ENCODE measurements at places on chromosomes 2 and 18. TPM values are rescaled to one million over a fixed set of nuclear protein-coding genes. Genes with fewer than 3 reads are reported as not detected.

DNA sequence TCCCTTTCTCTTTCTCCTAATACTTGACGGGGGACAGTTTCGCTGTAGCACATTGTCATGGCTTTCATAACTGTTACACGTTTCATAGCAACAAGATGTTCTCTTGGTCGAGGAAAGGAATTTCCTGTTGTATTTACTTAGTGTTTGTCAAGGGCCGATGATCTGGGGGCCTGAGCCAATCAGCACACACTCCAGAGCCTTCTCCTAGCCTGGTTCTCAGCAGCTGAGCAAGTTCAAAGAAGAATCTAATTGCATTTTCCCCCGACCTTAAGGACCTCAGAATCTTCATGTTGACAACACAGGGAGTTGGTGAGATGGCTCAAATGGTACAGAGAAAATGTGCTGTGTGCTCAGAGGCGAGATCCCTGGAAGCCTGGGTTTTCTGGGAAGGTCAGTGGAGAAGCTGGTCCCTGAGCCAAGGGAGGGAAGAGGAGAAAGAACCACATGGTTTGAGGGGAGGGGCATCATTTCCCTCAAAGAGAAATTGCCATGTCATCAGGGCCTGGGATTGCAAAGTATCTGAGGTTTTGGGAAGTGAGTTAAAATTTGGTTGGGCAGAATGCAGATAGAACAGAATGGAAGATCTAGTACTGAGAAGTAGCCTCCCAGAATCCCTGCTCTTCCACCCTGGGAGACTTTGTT is 76.9 kb upstream of the AGAP1 start:
- H3K36me3 ChIP-seq, result no peaks in the 10 kb centered on the region
- DNase-seq, result no peak
- no peaks in the 10 kb centered on the region for H3K27me3 ChIP-seq
- no peak overlapping the region for H3K4me3 ChIP-seq

THUMPD2 gene
- 5.1 TPM for polyA plus RNA-seq

IL36A gene
- not detected for polyA plus RNA-seq

TMBIM1 gene
- polyA plus RNA-seq, result 139 TPM

DNA sequence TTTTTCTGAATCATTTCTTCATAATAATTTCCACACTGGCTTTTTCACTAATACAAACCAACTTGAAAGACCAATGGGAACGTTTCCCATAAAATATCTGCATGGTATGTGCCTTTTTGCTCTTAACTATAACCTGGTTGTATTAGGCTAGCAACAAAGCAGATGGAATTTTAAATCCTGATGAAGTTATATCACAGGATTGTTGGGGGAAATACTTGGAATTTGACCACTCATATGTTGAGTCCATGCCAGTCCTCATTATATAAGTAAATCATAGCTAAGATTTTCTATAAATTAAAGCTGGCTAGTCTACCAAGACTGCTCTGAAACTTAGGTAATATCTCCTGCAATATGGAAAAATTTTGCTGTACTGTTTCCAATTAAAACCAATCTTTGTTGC is 99.5 kb downstream of the TANC1 start:
- H3K27me3 ChIP-seq, result no peaks in the 10 kb centered on the region
- no peak overlapping the region for H3K4me3 ChIP-seq
- DNase-seq, result no peak
- H3K27ac ChIP-seq, result no peak overlapping the region
- H3K4me1 ChIP-seq, result peaks cover 28% of the 10 kb centered on the region
- no peaks in the 10 kb centered on the region for H3K36me3 ChIP-seq

SERPINB13 gene
- not detected for polyA plus RNA-seq

TGFBRAP1 gene
- 3.4 TPM for polyA plus RNA-seq

SPC25 gene
- not detected for polyA plus RNA-seq

RBBP8 gene
- 7.8 TPM for polyA plus RNA-seq

- H3K27ac ChIP-seq, result peak overlapping the region; percentile 40
- no peak overlapping the region for H3K4me3 ChIP-seq
- H3K4me1 ChIP-seq, result peaks cover 77% of the 10 kb centered on the region
- peak; percentile 7 for DNase-seq
These were observed 78.6 kb downstream of the HAUS1 start for GRCh38 chr18:46182633-46183358.

RTP5 gene
- not detected for polyA plus RNA-seq

SLC4A3 gene
- 197 TPM for polyA plus RNA-seq

DNA sequence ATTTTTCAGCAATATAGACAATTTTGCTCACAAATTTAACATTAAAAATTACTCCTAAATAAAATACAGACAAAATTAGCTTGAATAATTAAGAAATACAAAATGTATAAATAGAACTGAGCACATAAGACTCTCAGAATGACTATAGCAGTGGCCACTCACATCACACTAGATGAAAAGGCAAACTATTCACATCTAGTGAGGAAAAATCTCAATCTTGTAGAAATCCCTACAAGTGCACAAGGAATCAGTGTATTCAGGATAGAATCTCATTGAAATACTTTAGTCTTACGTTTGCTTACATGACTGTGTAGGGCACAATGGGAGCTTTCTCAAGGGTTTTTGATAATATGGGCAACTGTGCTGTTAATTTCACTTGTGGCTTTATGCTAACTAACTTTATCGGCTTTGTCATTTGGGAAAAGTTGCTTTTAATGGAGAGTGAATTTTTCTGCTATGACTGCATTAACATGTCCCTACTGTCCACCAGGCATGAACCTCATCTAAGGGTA is 678.9 kb upstream of the LRRTM4 start:
- no peak overlapping the region for H3K27ac ChIP-seq
- no peaks in the 10 kb centered on the region for H3K4me1 ChIP-seq
- no peaks in the 10 kb centered on the region for H3K36me3 ChIP-seq
- DNase-seq, result no peak
- no peaks in the 10 kb centered on the region for H3K27me3 ChIP-seq
- H3K4me3 ChIP-seq, result no peak overlapping the region

DNA sequence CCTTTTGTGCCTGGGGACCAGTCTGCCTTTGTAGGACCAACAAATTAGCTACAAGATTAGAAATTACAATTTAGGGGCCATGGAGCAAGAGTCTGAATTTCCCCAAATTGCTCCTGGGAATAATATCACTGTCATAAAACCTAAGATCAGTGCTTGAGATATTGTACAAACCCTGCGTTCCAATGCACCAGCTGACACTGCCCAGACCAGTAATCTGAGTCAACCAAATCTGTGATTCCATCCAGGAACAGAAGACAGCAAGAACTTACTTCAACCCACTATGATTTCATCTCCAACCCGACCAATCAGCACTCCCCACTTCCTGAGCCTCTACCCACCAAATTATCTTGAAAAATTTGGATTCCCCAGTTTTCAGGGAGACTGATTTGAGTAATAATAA is 1305.0 kb upstream of the NRXN1 start:
- H3K27ac ChIP-seq, result no peak overlapping the region
- no peak overlapping the region for H3K4me3 ChIP-seq
- no peaks in the 10 kb centered on the region for H3K27me3 ChIP-seq
- H3K36me3 ChIP-seq, result no peaks in the 10 kb centered on the region
- no peaks in the 10 kb centered on the region for H3K4me1 ChIP-seq
- DNase-seq, result no peak

BMP10 gene
- 0.03 TPM for polyA plus RNA-seq

- H3K27me3 ChIP-seq, result no peaks in the 10 kb centered on the region
- no peak for DNase-seq
These were observed 46.3 kb upstream of the VIT start for GRCh38 chr2:36650031-36650829.

DNA sequence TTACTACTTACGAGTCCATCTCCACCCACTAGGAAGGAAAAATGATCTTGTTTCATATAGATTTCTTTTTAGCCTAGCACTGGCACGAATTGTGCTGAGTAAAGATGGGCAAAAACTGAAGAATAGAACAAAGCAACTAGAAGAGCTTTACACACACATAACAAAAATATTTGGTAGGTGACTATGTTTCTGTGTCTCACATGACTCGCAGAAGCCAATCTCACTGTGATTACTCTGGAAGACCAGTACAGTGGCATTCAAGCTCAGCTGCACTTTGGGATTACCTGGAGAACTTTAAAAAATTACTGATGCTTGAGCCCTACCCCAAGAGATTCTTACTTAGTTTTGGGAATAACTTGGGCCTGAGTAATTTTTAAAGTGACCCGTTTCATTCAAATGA is 378.7 kb downstream of the METTL4 start:
- H3K36me3 ChIP-seq, result no peaks in the 10 kb centered on the region
- no peak overlapping the region for H3K27ac ChIP-seq
- DNase-seq, result no peak
- H3K27me3 ChIP-seq, result no peaks in the 10 kb centered on the region
- H3K4me3 ChIP-seq, result no peak overlapping the region

DNA sequence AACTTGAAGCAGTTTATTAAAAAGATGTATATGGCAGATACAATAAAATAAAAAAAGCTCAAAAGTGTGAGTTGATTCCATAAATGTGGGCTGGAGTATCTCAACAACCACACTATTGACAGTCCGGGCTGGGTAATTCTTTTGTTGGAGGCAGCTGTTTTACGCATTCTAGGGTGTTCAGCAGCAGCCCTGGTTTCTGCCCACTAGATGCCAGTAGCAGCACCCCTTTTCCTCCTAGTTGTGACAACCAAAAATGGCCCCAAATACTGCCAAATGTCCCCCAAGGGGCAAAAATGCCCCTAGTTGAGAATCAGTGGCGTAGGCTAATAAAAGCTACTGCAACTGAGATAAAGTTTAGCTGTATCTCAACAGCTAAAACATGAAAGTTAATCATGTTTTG is 44.8 kb downstream of the CHMP3 start:
- no peaks in the 10 kb centered on the region for H3K36me3 ChIP-seq
- H3K27ac ChIP-seq, result no peak overlapping the region
- H3K4me1 ChIP-seq, result no peaks in the 10 kb centered on the region
- peak; percentile 36 for DNase-seq
- no peak overlapping the region for H3K4me3 ChIP-seq

- no peaks in the 10 kb centered on the region for H3K36me3 ChIP-seq
- H3K4me1 ChIP-seq, result peaks cover 74% of the 10 kb centered on the region
- no peaks in the 10 kb centered on the region for H3K27me3 ChIP-seq
- H3K27ac ChIP-seq, result peak overlapping the region; percentile 93
- H3K4me3 ChIP-seq, result peak overlapping the region; percentile 59
- DNase-seq, result no peak
These were observed 2.0 kb downstream of the KCMF1 start for GRCh38 chr2:84972932-84973331.

GRCh38 chr2:162072181-162072702 is 1.8 kb downstream of the DPP4 start:
- H3K4me3 ChIP-seq, result no peak overlapping the region
- H3K36me3 ChIP-seq, result no peaks in the 10 kb centered on the region
- DNase-seq, result no peak

GYPC gene
- 146 TPM for polyA plus RNA-seq

DNA sequence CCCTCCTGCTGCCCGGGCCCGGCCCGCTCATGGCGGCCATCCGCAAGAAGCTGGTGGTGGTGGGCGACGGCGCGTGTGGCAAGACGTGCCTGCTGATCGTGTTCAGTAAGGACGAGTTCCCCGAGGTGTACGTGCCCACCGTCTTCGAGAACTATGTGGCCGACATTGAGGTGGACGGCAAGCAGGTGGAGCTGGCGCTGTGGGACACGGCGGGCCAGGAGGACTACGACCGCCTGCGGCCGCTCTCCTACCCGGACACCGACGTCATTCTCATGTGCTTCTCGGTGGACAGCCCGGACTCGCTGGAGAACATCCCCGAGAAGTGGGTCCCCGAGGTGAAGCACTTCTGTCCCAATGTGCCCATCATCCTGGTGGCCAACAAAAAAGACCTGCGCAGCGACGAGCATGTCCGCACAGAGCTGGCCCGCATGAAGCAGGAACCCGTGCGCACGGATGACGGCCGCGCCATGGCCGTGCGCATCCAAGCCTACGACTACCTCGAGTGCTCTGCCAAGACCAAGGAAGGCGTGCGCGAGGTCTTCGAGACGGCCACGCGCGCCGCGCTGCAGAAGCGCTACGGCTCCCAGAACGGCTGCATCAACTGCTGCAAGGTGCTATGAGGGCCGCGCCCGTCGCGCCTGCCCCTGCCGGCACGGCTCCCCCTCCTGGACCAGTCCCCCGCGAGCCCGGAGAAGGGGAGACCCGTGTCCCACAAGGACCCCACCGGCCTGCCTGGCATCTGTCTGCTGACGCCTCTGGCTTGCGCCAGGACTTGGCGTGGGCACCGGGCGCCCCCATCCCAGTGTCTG is 767 bp downstream of the RHOB start:
- H3K36me3 ChIP-seq, result peaks cover 25% of the 10 kb centered on the region
- no peaks in the 10 kb centered on the region for H3K27me3 ChIP-seq
- peak; percentile 42 for DNase-seq
- peak overlapping the region; percentile 97 for H3K27ac ChIP-seq
- peaks cover 14% of the 10 kb centered on the region for H3K4me1 ChIP-seq
- peak overlapping the region; percentile 90 for H3K4me3 ChIP-seq

INPP4A gene
- 3.8 TPM for polyA plus RNA-seq

ME2 gene
- polyA plus RNA-seq, result 38.4 TPM

- DNase-seq, result no peak
- no peaks in the 10 kb centered on the region for H3K27me3 ChIP-seq
- H3K4me1 ChIP-seq, result no peaks in the 10 kb centered on the region
- H3K36me3 ChIP-seq, result no peaks in the 10 kb centered on the region
- H3K4me3 ChIP-seq, result no peak overlapping the region
These were observed 232.6 kb downstream of the EN1 start for GRCh38 chr2:118614841-118615271.

Measured in heart right ventricle (tissue), 16 donors.